ENCODE measurements at places on chromosomes 4 and X. TPM values are rescaled to one million over a fixed set of nuclear protein-coding genes. Genes with fewer than 3 reads are reported as not detected.
A peak's percentile ranks its signal among the peaks of the same experiment; 100 is the strongest.

DCAF4L1 gene
- total RNA-seq, result 0.46 TPM

SPATA4 gene
- total RNA-seq, result 0.22 TPM

CSAG2 gene
- not detected for total RNA-seq

SLC9B1 gene
- total RNA-seq, result 0.86 TPM

GSX2 gene
- not detected for total RNA-seq

PRDM8 gene
- 1.6 TPM for total RNA-seq

SLC9A6 gene
- 12.5 TPM for total RNA-seq

MXRA5 gene
- 17.5 TPM for total RNA-seq

GAGE2A gene
- not detected for total RNA-seq

HELT gene
- total RNA-seq, result not detected

FGFBP1 gene
- not detected for total RNA-seq

STATH gene
- not detected for total RNA-seq

DNA sequence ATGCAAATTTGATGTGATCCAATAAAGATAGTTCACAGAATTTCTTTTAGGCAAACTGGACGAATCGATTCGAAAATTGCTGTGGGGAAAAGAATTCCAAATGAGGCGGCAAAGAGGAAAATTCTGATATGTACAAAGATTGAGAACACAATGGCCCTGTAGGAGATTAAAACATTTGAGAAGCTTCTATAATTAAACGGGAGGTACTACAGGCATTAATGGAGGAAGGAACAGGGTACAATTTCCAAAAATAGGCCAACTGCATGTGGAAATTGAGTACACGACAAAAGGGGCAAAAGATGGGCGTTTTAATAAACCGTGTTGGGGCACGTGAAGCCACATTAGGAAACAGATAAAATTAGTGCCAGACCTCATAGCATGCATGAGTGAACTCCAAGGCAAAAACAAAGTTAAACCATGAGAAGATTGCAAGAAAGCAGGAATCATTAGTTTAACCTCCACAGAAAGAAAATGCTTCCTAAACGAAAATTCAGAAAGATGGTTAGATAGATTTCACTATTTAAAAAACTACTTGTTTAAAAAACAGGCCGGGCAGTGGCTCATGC lies 68.4 kb downstream of the DHRSX start:
- no peak for DNase-seq

GRCh38 chr4:74309223-74309622 lies 953 bp downstream of the EPGN start:
- DNase-seq, result no peak

GRCh38 chrX:68822641-68823410 lies 6.0 kb upstream of the EFNB1 start:
- DNase-seq, result peak; percentile 71

DNA sequence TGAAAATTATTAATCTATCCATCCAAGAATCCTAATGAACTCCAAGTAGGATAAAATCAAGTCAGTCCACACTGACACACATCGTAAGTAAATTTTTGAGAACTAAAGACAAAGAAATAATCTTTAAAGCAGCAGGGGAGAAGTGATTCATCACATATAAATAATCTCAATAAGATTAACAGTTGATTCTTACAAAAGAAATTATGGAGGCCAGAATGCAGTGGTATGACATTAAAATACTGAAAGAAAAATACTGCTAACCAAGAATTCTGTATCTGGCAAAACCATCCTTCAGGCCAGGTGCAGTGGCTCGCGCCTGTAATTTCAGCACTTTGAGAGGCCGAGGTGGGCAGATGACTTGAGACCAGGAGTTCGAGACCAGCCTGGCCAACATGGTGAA lies 96.1 kb upstream of the SH3RF1 start:
- no peak for DNase-seq

GRCh38 chr4:185640811-185641675 lies 105.7 kb upstream of the PDLIM3 start:
- no peak for DNase-seq

GRCh38 chr4:186684220-186684619 lies 39.4 kb downstream of the FAT1 start:
- no peak for DNase-seq

DNA sequence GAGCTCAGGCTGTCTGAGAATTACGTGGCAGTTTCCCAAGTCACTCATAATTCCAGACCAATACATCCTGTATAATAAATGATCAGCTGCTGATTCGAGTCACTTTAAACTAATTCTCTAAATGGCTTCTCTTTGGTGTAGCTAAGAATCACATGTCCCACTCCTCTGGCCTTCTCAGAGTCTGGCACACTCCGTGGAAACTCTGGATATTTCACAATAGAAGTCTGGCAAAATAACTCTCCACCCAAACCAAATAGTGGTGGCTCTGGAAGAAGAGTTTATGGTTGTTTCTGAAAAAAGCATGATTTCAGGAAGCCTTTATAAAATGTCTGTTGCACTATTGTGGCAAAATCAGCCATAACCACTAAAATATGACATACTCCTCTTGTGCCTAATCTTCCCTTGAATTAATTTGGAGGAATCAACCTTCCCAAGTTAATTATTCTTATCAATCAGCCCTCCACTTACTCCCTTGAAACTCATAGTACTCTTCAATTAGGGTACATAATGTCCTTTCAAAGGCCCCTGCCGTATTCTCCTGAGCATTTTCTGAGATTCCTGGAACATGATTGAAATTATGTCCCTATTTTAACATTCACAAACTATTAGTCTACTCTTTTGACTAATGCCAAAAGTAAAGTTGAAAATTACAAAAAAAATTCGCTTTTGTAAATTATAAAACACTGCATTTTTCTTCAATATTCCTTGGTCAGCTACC lies 991.6 kb downstream of the FAT4 start:
- DNase-seq, result no peak

- no peak for DNase-seq
Observed at GRCh38 chr4:88276952-88277710, 7.2 kb downstream of the PPM1K start.

DNA sequence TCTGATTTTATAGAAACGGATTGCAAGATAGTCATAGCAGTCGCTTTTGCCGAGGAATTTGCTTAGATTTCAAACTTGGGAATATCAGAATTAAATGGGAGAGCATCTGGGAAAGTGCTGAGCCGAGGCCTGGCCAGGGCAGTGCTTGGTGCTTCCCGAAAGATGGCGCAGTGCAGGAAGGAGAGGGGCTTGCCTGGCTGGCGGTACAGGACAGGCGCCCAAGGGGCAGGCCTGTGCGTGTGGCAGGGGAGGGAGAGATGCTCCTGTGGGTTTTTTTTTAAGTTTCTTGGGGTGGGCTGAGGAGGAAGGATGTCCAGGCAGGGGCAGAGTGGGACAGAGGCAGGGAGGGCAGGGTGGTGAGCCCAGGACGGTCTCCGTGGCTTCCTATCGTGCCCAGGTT lies 241.1 kb downstream of the AFAP1 start:
- no peak for DNase-seq

- no peak for DNase-seq
Observed at GRCh38 chr4:152590179-152591031, 54.5 kb upstream of the FBXW7 start.

DNA sequence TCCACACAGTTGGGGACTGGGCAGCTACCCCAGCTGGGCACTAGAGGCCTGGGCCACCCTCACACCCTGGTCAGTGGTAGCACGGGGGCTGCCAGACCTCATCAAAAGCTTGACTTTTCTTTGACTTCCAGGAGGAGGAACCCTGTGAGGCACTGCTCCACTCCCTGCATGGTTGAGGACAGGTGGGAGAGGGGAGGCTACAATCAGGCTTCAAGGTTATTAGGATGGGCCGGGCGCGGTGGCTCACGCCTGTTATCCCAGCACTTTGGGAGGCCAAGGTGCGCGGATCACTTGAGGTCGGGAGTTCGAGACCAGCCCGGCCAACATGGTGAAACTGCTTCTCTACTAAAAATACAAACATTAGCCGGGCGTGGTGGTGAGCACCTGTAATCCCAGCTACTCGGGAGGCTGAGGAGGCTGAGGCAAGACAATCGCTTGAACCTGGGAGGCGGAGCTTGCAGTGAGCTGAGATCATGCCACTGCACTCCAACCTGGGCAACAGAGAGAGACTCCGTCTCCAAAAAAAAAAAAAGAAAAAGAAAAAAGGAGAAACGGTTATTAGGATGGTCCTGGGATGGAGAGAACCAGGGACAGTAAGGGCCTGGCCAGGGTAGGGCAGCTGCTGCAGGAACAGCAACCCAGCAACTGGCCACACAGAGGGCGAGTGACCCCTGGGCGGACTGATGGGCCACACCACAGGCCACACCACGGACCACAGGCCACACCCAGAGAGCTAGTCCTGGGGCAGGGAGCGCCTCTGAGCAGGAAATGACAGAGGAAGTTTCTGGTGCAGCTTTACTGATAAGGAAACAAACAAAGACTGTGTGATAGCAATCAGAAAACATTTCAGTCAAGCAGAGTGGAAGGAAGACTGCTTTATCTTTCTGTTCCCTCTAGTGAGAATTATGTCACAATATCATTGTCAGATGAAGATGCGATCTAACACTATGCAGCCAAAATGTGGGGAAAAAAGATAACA lies 20.5 kb upstream of the OPN1LW start:
- peak; percentile 82 for DNase-seq

DNA sequence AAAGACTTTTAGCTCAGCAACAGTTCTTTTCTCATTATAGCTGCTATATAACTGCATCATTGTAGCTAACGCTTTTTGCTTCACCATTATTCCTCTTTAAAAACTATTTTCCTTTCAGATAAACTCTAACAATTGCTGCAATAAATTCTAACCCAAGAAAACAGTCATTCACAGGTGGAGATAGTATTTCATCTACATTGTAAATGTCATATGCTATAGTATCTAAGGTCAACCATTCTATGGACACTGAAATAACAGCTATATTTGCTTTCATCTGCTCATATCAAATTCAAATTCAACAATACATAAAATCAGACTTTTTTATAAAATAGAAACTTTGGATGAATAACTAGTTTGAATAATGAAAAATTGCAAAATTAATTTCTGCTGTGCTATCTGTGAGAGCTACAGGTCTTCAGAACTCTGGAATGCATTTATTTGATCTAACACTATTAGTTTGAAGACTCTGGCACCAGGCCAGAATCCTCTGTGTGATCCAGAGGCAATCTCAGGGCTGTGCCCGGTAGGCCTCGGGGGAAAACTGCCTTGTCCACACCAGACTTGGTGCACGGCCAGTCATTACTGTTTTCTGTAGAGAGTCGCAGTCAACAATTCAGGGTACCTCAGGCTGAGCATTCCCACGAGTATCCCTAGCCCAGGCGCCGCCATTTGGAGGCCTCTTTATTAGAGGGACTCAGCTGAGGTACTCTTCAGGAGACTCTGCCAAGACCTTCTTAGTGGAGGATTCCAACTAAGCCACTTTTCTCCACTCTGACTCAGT lies 332.4 kb downstream of the SLC7A11 start:
- DNase-seq, result no peak

- DNase-seq, result no peak
Observed at GRCh38 chr4:53191997-53192396, 173.9 kb downstream of the SCFD2 start.

GRCh38 chrX:82335772-82336171 lies 1133.9 kb downstream of the SH3BGRL start:
- no peak for DNase-seq

GRCh38 chr4:139735381-139736273 lies 70.0 kb downstream of the MGST2 start:
- DNase-seq, result no peak

GRCh38 chrX:69014200-69014599 lies 151.1 kb downstream of the PJA1 start:
- DNase-seq, result no peak

GRCh38 chr4:163694385-163694784 lies 199.9 kb downstream of the TMA16 start:
- DNase-seq, result no peak

- no peak for DNase-seq
Observed at GRCh38 chrX:150775569-150776350, 82.6 kb downstream of the MTMR1 start.

DNA sequence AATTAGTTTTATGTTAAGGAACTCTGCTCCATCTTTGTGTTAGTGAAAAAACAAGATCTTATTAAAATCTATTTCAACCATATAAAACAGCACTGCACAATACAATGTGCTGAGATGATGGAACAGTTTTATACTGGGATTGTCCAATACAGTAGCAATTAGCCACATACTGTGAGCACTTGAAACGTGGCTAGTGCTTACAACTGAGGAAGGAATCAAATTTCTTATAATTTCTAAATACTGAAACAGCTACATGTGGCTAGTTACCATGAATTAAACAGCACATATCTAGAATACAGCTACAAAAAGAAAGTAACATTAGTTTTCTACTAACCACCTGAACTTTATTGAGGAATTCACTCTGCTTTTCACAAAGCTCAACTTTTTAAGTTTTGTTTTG lies 14.7 kb downstream of the NFXL1 start:
- no peak for DNase-seq

- DNase-seq, result no peak
Observed at GRCh38 chr4:7647600-7648543, 213.1 kb upstream of the PSAPL1 start.

GRCh38 chr4:178612733-178613132 lies 1170.5 kb upstream of the AGA start:
- DNase-seq, result no peak

GRCh38 chr4:86960557-86960961 lies 25.7 kb downstream of the AFF1 start:
- no peak for DNase-seq

DNA sequence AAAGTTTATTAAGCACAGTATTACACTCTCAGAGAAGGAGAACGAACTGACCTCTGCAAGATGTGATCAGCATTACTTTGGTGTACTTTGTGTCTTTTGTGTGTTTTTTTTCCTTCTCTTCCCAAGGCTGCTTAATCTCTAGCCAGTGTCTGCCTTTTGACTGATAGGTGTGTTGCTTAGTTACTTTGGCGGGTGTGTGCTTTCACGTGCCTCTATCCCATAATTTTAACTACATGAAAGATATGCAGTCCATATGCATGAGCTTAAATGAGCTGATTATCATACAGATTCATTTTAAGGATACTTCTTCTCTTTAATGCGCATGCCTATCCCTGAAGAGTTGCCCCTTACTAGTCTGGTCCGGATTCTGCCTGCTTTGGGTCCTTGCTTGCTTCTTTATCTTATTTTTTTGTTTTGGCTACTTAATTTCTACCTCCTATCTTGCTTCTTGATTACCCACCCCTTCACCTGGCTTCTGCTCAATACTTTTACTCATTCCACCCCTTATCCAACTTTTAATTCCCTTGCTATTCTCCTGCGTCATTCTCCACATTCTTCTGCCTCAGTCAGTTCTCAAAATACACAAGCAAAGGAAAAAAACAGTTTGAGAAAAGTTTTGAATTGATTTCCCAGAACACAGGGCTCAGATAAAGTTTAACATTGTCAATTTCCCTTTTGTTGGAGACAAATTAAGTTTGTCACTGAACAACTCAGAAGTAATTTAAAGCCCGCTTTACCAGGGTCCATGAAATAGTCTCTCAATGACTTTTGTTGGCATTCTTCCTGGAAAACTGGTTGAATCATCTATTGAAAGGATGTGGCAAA lies 182.0 kb downstream of the TENT5D start:
- no peak for DNase-seq

GRCh38 chr4:103429283-103429682 lies 231.1 kb upstream of the CENPE start:
- no peak for DNase-seq

DNA sequence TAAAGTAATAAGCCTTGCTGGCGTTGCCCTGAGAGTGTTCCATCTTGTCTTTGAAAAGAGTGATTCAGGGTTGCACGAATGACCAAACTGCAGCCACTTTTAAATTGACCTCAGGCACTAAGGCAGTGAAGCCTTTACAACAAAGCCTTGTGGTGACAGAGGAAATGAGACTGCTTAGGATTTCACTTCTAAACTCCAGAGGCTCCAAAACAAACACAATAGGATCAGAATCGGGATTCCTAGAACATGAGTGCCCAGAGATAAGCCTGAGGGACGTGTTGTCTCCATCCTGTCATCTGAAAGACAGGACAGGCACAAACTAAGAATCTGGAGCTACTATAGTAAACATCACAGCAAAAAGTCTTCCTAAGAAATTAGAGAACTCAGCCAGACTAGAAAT lies 405.2 kb downstream of the PPARGC1A start:
- no peak for DNase-seq

Data from cardiac septum (tissue), 1 donor.